ENCODE measurements at places on chromosomes 3 and 15.

- no peak for DNase-seq
Observed at GRCh38 chr15:70407955-70408354, 310.2 kb upstream of the TLE3 start.

- DNase-seq, result no peak
Observed at GRCh38 chr3:138011722-138012121, 1.8 kb downstream of the CLDN18 start.

GRCh38 chr3:42442640-42443039 lies 32.2 kb upstream of the LYZL4 start:
- no peak for DNase-seq

- DNase-seq, result no peak
Observed at GRCh38 chr3:5194341-5194740, 6.8 kb downstream of the EDEM1 start.

DNA sequence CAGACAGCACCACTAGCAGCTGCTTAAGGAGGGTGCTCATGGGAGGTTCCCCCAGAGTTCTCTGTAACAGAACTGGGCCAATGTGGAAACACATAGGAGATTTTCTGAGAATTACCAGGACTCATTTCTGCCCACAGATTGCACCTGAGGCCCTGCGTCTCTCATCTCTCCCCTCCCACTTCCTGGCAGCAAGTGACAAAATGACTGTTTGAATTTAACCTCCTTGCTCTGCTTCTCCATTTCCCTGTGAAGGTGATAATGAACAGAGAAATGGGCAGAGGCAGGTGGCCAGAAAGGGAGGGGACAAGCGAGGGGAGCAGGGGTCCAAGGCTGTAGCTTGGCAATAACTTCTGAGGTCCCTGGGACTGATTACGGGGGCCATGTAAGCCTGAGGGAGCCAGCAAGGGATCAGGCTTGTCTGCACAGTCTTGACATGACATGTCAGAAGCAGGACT lies 8.0 kb downstream of the EPHB1 start:
- no peak for DNase-seq

- DNase-seq, result peak; percentile 24
Observed at GRCh38 chr3:95923496-95924210, 890.7 kb upstream of the EPHA6 start.

- DNase-seq, result peak; percentile 66
Observed at GRCh38 chr15:84142888-84143337, 92.7 kb upstream of the GOLGA6L4 start.

- no peak for DNase-seq
Observed at GRCh38 chr3:10335190-10335738, 14.4 kb upstream of the SEC13 start.

DNA sequence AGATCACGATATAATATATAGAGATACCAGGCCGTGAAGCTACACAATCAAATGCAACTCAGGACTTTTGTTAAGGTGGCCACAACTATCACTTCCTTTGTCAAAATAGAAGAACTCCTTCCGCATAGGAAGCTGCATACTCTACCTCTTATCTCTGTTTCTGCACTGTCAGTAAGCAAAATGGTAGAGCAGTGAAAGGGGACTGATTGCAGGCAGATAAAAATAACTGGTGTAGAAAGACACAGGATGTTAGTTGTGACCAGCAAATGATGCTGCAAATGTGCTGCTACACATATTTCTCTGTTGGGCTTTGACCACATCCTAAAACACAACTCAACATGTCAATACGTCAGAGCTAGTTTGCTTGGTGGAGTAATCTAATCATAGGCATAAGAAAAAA lies 16.3 kb upstream of the TRAT1 start:
- no peak for DNase-seq

- DNase-seq, result no peak
Observed at GRCh38 chr15:68384451-68385239, 47.3 kb downstream of the ITGA11 start.

GRCh38 chr3:158642474-158643210 lies 1.7 kb upstream of the GFM1 start:
- no peak for DNase-seq

DNA sequence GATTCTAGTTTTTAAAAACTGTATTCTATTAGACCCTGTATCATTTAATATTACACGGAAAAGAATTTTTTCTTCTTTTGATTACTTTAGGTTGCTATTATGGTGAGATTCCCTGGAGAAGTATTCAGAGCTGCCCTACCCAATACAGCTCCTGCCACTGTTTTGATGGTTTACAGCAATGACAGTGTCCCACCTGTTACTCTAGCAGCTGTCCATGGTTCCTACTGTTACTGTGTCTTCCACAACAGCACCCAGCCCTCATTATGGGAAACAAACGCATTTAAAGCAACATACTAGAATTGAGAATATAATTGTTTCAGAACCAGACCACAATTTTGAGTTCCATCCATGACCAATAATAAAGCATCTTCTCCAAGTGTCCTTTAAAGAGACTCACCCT lies 450.7 kb downstream of the SHQ1 start:
- DNase-seq, result no peak

DNA sequence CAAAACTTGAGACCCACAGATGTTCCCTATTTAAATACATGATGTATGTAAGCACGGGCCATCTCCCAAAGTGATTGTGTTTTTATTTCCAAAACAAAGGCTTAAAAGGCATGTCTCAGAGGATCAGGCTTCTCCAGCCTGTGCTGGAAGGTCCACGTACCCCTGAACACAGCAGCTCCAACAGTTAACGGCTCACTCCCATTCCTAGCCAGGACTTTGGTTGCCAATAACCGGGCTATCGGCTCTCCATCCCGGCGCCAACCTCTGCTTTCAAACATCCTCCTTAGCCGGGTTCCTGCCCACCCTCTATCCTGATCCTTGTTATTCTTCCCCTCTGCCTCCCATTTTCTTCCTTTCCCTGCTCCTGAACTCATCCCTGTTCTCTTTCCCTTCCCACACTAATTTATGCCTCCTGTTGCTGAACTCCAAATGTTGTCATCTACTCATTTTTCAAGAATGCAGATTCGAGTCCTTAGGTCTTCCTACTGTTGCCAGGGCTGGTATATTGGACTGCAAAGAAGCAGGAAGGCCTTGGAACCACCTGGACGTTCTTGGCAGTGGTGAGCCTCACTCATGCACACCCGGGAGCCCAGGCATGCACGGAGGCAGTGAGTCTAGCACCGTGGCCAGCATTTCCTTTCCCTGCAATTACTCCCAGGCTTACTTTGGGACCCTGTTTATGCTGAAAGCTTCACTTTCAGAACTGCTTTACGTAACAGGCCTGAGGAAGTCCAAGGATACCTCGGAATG lies 128.4 kb upstream of the RAD18 start:
- DNase-seq, result no peak

- no peak for DNase-seq
Observed at GRCh38 chr3:139477710-139478640, 1.7 kb upstream of the RBP2 start.

DNA sequence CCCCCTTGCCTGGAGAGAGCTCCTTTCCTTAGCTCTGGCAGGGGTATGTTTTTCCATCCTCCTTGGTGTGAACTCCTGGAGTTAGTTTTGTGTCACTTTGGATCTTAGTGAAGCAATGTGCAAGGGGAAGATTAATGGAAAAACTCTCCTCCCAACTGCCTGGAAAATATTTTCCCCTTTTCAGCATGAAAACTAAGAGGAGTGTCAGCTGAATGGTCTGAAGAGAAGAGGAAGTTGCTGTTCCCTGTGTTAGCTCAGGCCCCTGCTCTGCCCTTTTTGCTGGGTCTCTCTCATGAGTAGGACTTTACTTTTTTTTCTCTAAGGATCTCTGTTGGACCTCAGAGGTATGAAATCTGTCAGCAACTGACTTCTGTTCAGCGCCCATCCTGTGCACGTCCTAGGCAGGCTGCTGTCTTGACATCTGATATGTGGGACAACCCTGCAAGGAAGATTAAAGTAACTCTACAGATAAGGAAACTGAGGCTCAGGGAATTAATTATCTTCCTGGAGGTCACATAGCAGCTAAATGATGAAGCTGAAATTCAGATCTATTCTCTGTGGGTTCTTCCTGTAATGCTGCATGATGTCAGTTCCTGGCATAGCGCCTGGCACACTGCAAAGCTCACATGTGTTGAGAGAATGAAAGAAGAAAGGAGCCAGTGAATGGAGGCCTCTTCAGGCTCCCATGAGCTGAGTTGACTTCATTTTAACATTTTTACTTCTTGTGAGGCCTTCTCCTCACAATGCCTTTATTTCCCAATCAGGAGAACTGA lies 109.7 kb upstream of the GALNT15 start:
- no peak for DNase-seq

- DNase-seq, result no peak
Observed at GRCh38 chr3:48984663-48985062, 5.4 kb upstream of the P4HTM start.

Data from SHP77 (cell line).